Retinal pigment epithelial cell (primary cell): ENCODE measurements at places on chromosomes 12 and 14.

- no peak for DNase-seq
These were observed 56.7 kb upstream of the NR2C1 start for GRCh38 chr12:95130096-95130495.

DNA sequence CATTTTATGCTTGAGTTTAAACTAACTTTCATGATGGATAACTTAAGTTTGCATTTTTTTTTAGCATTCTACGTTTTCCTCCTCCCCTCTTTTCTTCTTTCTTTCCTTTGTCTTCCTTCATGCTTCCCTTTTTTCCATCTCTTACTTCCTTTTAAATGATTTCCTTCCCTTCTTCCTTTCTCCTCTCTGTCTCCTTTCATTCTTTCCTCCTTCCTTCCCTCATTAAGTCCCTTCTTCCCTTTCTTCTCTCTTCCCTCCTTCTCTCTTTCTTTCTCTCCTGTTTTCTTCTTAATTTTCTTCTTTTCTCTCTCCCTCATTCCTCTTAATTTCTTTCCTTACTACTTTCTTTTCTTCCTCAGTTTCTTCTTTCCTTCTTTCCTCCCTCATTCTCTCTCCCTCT is 376.0 kb downstream of the LRIG3 start:
- no peak for DNase-seq

DNA sequence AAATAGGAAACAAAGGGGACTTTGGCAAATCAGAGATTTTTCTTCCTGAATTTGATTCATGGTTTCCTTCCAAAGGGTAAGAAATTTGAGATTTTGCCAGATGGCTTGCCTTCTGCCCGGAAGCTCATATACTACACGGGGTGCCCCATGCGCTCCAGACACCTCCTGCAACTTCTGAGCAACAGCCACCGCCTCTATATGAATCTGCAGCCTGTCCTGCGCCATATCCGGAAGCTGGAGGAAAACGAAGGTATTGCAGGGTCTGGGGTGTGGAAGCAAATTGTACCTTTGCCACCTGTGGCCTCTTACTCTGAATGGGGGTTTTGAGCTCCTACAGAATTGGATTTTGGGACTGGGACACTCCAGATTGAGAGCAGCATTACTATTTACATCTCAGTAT is 63.5 kb downstream of the FRMD6 start:
- DNase-seq: no peak

DNA sequence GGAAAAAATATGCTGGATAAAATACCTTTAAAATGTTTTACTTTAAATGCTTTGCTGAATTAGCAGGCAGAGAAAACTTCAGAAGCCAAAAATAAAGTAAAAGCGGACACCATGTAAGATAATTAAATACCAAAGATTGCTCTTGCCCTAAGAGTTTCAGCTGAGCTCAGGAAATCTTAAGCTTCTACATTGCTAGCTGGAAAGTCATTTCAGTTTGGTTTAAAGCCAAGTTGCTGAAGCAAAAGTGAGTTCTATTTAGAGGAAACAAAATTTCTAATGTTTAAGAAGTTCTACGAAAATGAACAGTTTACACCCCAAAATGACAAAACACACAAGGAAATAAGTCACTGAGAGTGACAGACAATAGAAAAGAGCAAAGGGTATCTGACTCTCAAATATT is 310.0 kb downstream of the ADAMTS20 start:
- DNase-seq: peak; percentile 51

DNA sequence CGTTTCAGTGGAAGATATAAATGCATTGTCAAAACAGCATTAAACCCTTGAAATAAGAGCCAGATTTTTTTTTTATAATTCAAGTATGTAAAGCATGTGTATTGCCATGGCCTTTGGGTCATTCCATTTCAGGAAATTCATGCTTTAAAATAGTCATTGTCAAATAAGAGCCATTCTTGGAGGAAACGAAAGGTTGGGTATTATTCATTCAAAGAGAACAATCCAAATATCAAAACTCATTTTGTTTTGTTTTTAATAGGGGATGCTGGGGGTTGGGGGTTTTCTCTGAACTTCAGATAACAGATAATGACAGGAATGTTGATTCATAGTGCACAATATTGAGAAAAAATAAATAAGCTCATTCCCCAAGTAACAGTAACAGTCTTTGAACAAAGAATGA is 174.4 kb upstream of the NUDT4 start:
- DNase-seq: no peak

DNA sequence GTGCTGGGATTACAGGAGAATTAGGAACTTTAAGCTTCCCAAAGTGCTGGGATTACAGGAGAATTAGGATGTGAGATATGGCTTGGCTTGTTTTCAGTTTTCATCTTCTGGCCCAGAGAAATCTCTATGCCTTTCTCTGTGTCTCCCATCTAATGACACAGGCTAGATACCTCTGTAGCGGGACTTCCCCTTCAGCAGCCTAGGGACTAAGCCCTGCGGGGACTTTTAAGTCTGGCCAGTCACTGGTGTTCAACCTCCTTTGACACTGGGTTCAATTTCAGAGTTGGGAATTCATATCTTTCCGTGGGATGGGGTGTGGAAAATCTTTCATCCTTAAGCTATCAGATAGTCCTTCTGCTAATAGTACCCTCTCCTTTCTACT is 6.2 kb downstream of the RFC5 start:
- no peak for DNase-seq

GRCh38 chr12:5497329-5498053 is 65.6 kb downstream of the NTF3 start:
- DNase-seq: no peak

DNA sequence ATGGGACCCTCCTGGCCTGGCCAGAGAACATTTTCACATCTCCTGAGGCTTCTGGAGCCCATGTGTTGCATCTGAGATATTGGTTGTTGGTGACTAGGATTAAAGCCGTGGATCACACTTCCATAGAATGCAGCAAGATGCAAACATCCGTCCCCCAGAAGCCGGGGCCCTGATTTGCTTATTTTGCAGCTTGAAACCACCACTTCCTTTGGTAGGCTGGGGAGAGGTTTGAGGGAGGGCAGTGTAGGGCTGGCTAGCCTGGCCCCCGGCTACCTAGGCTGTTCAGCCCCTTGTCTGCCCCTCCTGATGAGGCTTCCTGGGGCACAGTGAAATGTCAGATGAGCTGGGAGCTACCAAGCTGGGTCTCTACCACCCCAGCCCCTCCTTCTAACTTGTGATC is 209.7 kb upstream of the PWP1 start:
- no peak for DNase-seq

GRCh38 chr12:48019639-48020265 is 15.5 kb upstream of the COL2A1 start:
- no peak for DNase-seq
